HFF-Myc (cell line): ENCODE measurements at places on chromosomes 7 and 10.

DNA sequence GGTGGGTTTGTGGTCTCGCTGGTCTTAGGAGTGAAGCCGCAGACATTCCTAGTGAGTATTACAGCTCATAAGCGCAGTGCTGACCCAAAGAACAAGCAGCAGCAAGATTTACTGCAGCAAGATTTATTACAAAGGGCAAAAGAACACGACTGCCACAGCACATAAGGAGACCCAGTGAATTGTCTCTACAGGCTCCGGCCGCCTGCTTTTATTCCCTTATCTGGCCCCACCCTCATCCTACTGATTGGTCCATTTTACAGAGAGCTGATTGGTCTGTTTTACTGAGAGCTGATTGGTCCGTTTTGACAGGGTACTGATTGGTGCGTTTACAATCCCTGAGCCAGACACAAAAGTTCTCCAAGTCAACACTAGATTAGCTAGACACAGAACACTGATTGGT lies 82.1 kb downstream of the VIPR2 start:
- DNase-seq, result no peak

GRCh38 chr7:47148536-47149207 lies 433.2 kb downstream of the TNS3 start:
- DNase-seq, result no peak

- no peak for DNase-seq
Measured at GRCh38 chr10:53025172-53025711, 252.7 kb upstream of the MBL2 start.

- no peak for DNase-seq
Measured at GRCh38 chr7:77626586-77627308, 69.5 kb upstream of the RSBN1L start.

GRCh38 chr7:22726907-22727713 lies at the start of gene IL6:
Gene IL6, plus strand, starts transcription at chr7:22727200. Its CDS starts 63 bp downstream, at chr7:22727263.
- DNase-seq, result peak; percentile 72

DNA sequence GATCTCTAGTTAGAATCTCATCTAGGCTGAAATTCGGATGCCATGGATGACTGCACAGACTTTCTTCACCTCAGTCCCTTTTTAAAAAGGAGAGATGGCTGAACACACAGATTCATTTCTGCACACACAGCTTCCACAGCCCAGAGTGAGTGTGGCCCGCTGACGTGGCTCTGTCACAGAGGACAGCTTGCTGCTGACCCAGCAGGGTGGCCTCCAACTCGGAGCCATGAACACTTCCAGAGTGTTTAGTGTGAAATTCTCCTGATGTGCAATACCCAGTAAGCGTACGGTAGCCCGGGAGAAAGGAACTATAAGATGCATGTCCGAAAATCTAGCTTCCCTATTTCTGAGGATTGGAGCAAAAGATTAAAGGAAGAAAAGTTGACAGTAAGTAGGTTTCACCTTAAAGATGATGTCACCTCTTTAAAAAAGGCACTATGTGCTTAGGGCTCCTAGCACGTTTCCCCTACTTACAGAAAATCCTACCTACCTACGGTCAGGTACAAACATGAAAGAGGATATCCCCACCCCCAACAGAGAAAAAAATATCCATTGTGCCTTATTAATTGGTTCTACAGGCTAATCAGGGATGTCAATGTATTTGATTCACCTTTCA lies 162.2 kb downstream of the RAPGEF5 start:
- DNase-seq, result no peak

GRCh38 chr7:24871770-24872169 lies 108.2 kb downstream of the OSBPL3 start:
- no peak for DNase-seq

DNA sequence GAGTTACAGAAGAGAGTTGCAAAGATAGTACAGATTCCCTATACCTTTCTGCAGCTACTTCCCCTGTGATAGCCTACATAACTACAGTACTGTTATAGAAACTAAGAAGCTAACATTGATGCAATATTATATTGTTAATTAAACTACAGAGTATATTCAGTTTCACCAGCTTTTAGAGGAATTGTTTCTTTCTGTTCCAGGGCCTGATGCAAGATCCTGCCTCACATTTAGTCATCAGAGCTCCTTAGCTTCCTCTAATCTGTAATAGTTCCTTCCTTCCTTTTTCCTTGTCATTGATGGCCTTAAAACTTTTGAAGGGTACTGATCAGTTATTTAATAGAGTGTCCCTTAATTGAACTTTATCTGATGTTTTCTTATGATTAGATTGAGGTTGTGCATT lies 56.8 kb downstream of the SDHAF3 start:
- no peak for DNase-seq

DNA sequence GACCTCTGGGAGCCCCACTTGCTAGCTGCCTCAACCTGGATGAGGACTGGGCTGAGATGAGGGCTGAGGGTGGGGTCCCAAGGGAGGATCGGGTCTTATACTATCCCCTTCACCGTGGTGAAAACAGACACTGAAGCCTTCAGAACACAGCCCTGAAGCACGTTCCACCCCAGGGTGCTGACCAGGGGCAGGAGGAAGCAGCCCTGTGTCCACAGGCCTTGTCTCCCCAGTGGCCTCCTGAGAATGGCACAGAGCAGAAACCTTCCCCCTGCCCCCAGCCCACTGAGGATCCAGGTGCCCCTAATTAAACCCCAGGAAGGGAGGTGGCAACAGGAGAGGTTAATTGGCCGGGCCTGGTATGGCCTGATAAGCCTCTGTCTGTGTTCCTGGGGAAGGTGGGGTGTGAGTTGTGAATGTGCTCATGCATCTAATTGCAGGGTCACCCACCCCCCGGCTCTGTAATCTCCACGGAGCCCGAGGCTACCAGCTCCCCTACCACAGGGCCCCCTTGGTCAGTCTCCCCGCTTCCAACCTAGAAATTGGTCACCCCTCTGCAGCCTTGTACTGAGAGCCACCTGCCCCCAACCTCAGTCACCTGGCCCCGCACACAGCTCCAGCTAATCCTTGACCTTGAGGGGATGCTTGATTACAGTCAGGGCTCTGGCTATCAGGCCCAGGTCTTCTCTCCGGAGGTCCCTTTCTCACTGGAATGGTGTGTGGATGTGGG lies 159.0 kb upstream of the UNC5B start:
- no peak for DNase-seq

DNA sequence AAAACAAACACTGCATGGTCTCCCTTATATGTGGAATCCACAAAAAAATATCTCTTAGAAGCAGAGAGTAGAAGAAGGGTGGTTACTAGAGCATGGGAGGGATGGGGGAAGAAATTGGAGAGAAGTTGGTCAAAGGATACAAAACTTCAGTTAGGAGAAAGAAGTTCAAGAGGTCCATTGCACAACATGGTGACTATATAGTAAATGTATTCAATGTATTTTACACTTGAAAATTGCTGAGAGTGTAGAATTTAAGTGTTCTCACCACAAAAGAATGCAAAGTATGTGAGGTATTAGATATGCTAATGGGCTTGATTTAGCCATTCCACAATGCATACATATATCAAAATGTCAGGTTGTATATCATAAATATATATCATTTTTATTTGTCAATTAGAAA lies 232.0 kb upstream of the CELF2 start:
- no peak for DNase-seq

- DNase-seq, result no peak
Measured at GRCh38 chr7:80807166-80807900, 111.5 kb downstream of the SEMA3C start.

- peak; percentile 86 for DNase-seq
Measured at GRCh38 chr7:138459413-138460175, 465 bp upstream of the TRIM24 start.

- DNase-seq, result no peak
Measured at GRCh38 chr10:71476228-71477011, 79.7 kb downstream of the CDH23 start.

DNA sequence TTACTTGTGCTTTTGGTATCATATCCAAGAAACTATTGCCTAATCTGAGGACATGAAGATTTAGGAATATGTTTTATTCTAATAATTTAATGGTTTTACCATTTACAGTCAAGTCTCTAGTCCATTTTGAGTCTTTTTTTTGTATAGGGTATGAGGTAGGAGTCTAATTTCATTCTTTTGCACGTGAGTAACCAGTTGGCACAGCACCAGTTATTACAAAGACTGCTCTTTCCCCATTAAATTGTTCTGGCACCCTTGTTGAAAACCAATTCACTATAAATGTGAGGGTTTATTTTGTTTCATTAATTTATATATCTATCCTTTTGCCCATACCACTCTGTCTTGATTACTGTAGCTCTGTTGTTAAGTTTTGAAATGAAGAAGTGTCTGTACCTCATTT lies 381.6 kb downstream of the SUGCT start:
- DNase-seq, result no peak

GRCh38 chr7:32283546-32283945 lies 206.6 kb downstream of the LSM5 start:
- DNase-seq, result no peak

DNA sequence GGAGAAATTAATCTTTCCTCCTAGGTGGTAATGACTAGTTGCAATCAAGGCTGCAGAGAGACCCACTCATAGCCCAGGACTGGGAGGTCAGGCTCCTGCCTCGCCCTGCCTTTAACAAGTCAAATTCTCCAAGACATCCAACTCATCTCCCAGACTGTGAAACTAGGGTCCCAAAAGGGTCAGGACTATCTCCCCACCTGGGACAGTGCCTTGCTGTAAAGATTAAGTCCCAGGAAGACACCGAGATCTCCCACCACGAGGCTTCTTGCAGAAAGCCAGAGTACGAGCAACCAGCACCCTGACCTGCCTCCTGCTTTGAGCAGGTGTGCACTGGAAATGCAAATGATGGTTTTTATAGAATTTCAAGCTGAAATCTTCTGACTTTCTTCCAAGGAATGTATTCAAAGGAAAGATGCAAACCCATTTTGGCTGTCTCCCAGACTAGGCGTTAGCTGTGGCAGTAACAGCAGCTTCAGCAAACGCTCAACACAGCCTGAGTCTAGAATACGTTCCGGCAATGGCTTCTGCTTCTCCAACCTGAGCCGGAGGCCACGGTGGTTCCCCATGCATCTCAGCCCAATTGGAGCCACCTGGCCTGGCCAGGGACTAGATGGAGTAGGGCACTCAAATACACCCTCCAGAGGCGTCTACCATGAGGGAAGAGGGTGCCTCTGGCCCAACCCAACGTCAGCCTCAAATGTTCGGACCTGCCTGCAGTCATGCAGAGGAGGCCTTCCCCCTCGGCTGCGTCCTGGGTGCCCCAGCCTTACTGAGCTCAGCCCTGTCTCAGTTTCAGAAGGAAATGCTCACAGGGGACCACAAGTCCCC lies 170.4 kb downstream of the PRKAG2 start:
- no peak for DNase-seq

GRCh38 chr7:152760854-152761748 lies 1.5 kb downstream of the ACTR3B start:
- no peak for DNase-seq

DNA sequence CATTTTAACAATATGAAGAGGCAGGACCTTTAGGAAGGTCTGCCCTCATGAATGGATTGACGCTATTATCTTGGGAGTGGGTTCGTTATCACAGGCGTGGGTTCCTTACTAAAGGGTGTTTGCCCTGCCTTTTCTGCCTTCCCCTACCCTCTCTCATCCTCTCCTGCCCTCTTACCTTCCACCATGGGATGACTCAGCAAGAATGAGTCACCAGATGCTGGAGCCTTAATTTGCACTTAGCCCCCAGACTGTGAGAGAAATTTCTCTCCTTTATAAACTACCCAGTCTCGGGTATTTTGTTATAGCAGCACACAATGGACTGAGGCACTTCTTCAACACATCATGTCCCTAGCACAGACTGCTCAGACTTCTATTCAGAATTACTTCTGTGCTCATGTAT lies 31.4 kb upstream of the ZNF32 start:
- no peak for DNase-seq

DNA sequence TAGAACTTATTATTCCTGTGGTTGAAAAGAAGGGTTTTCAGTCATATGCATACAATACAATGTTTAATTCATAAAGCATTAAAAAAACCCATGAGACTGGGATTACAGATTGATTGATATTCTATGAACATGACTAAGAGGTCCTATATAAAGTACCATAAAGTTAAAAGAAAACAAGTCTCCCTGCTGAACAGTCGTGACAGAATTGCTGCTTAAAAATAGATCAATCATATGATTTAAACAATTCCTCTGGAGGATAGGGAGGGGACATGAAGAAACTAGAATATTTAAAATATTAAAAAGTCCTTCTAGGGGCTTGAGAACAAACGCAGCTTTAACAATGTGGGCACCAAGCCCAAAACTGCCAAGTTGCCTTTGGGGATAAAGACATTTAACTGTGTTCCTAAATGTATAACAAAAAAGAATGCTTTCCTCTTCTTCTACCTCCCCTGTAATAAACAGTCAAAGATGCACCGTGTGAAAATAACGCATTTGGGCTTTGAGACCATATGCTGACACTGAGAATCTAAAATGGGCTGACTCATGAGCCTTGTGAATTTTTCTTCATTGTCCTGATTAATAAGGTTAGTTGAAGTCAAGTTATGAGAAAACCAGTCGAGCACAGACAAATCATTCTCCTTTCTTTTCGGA lies 25.8 kb downstream of the TWIST1 start:
- no peak for DNase-seq

DNA sequence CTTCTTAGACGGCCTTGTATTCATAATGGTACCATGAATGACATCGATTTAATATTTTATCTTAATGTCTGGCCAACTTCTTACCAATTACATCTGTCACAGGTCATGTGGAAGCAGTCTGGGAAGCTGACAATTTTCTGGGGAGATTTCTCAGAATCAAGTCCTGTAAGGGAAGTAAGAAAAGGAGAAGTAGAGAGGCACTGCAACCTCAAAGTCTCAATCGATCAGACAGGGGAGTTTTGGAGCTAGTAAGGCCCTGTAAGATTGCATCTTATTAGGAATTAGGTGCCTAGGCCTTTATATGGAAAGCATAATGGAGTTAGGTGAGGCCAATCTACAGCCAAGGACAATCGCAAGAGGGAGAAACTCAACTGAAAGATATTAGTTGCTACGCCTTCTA lies 694.6 kb upstream of the SORCS1 start:
- no peak for DNase-seq

GRCh38 chr7:34131371-34131770 lies 226.0 kb downstream of the BMPER start:
- peak; percentile 33 for DNase-seq

DNA sequence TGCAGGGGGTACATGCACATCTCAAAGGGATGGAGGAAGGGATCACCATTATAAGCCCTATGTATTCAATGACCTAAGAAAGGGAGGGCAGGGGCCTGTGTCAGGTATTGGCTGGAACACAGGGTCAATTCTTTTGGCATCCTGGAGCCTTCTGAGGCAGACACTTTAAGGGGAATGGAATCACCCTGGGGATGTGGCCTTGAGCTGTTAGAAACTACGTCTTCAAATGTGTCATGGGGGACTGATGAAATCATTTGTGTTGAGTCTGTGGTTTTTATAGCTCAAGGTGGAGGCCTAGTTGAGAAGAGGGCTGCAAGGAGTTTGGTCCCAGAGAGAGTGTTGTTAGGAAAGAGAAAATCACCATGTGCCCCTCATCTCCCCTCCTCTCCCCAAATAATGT lies 206.1 kb upstream of the CELF2 start:
- no peak for DNase-seq

DNA sequence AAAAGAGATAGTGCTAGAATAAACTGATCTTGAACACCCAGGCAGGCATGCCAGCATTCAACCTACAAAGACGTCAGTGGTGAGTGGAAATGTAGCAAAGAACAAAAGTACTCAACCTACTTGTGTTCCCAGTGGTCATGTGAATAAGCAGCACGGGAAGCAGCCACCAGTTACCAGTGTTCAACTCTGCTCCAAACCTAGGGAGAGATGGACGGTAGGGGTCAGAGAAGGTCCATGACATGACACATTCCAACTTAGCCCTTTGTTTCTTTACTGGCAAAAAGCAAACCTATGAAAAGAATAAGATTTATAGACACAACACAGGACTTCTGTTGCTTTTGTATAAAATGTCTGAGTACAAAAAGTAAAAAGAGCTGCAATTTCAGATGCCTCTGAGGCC lies 511.4 kb downstream of the XPNPEP1 start:
- DNase-seq, result no peak

- DNase-seq, result no peak
Measured at GRCh38 chr7:92753614-92754013, 82.8 kb downstream of the CDK6 start.
